ENCODE measurements at places on chromosomes 7 and 10.

GRCh38 chr7:37831244-37831643 lies 17.2 kb upstream of the NME8 start:
- DNase-seq, result no peak

DNA sequence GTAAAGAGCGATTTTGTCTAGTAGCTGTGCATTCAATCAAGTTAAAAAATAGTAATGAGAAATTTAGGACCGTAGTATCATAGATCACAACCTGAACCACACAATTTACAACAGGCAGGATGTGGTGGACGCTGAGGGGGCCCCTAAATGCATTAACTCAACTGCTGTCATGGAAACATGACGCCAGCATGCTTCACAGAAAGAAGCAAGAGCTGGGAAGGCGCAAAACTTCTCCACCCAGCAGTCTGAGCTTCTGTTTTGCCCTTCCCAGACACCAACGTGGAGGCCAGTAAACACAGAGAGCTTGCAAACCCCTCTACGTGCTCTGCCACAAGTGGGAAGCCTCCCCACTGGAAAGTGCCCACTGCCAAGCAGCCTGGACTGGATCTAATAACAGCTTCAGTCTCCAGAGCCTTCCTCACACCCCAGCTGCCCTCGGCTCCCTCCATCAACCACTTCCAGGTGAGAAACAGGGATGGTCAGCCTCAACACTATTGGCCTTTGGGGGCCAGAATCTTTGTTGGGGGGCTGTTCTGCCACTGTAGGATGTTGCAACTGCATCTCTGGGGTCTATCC lies 151.8 kb downstream of the SFMBT2 start:
- no peak for DNase-seq

DNA sequence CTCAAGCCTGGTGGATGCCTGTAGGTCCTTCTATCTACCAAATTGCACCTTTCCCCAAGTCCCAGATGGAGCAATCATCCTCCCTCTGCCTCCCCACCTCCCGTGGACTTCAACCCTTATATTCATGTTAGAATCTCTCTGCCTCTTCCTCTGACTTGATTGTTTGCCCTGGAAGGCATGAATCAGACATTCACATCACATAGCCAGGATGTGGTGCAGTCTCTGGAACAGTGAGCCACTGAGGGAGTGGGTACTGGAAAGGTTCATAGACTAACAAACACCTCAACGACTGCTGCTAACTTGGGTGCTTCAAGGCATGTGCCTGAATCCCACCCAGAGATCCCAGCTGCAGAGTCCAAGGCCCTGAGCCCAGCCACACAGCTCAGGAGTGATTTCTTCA lies 494.0 kb downstream of the TNS3 start:
- no peak for DNase-seq

DNA sequence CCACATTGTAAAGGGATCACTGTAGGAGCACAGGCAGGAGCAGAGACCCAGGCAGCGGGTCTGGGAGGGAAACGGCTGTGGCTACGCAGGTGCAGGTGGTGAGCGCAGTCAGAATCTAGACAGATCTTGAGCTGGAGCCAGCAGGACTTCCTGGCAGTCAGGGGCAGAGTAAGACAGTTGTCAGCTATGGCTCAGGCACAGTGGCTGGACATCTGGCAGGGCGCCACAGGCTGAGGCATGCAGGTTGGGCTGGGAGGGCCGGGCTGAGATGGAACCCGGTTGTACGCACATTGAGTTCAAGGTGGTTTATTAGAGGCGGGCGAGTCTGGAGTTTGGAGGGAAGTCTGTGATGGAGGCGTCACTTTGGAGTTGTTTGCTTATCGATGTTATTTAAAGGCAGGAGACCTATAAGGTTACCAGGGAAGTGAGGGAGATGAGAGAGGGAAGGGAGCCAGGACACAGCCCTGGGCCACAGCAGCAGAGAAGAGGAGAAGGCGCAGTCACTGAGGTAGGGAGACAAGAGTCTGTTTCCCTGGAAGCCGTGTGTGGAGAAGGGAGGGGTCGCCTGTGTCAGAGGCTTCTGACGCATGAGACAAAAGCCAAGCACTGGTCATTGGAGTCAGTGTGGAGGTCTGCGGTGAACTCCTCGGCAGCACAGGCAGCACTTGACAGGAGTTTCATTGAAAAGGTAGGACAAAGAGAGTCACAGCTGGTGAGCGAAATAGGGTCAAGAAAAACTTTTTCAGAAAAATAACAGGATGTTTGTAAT lies 73.8 kb downstream of the LANCL2 start:
- DNase-seq, result no peak

DNA sequence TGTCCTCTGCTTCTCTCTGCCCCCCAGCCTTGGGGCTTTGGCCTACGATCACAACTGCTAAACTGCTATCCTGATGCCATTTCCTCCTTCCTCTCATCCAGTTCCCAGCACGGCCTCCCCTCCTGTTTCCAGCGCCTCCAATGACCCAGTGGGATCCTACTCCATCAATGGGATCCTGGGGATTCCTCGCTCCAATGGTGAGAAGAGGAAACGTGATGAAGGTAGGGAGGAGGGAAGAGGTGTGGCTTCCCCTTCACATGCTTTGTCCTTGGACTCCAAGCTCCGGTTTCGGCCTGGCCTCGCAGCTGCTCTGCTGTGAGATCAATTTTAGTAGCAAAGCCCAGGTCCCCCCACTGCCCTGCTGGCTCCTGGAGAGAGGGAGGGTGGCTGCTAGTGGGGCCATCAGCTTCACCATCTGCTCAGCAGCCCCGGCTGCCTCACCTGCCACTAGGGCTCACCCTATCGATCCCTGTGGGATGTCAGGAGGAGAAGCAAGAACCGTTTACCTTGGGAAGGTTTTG lies 35.8 kb downstream of the PAX2 start:
- DNase-seq, result no peak
